ENCODE measurements at places on chromosomes 1 and 21. TPM values are rescaled to one million over a fixed set of nuclear protein-coding genes. Genes with fewer than 3 reads are reported as not detected.

PAX7 gene
- not detected for total RNA-seq

GSTM2 gene
- 0.70 TPM for total RNA-seq

PTGER3 gene
- total RNA-seq = not detected

RNF220 gene
- total RNA-seq = 65.4 TPM

LCE1B gene
- 2.0 TPM for total RNA-seq

PAQR7 gene
- 4.4 TPM for total RNA-seq

NR5A2 gene
- total RNA-seq = not detected

KLHDC7A gene
- total RNA-seq = not detected

LCE2B gene
- not detected for total RNA-seq

ENO1 gene
- total RNA-seq = 2,811 TPM
